Upper lobe of right lung (tissue), 1 donor: ENCODE measurements at places on chromosomes 6 and 20. TPM values are rescaled to one million over a fixed set of nuclear protein-coding genes. Genes with fewer than 3 reads are reported as not detected.

The SYTL3 gene
- 8.7 TPM for total RNA-seq

The FUT9 gene
- not detected for total RNA-seq

The PBX2 gene
- 100 TPM for total RNA-seq

The OVOL2 gene
- 6.7 TPM for total RNA-seq

The SIRPA gene
- 93.8 TPM for total RNA-seq

The RIMS4 gene
- 3.2 TPM for total RNA-seq

GRCh38 chr6:116027801-116028200 is 32.9 kb downstream of the FRK start:
- DNase-seq = no peak
- peaks cover 7% of the 10 kb centered on the region for H3K4me1 ChIP-seq
- H3K4me3 ChIP-seq = no peak overlapping the region
- H3K27ac ChIP-seq = no peak overlapping the region
- no peaks in the 10 kb centered on the region for H3K27me3 ChIP-seq

DNA sequence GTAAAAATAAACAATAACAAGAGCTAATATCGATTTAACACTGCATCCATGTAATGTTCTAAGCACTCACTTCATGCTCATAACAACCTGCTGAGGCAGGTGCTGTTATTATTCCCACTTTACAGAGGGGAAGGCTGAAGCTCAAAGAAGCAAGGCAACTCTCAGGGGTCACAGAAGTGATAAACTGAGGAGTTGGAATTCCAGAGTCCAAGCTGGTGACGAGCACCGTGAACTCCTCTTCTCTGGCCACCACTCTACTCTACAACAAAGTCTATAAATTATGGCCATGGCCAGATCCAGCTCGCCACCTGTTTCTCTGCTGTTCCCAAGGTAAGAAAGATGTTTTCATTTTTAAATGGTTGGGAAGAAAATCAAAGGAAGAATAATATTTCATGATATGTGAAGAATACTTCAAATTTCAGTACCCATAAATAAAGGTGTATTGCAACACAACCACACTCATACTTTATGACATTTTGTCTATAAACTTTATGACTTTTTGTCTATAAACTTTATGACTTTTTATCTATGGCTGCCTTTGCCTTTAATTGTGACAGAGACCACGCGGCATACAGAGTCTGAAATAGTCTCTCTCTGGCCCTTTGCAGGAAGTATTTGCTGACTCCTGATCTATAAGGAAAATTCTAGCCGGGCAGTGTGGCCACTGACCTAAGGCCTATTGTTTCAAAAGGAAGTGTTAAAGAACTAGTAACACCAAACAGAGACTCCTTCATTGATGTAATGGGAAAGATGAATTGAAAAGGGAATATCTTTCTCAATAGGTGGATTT is 113.2 kb upstream of the KCNG1 start:
- H3K36me3 ChIP-seq = no peaks in the 10 kb centered on the region
- DNase-seq = no peak
- H3K4me3 ChIP-seq = no peak overlapping the region
- no peaks in the 10 kb centered on the region for H3K27me3 ChIP-seq

DNA sequence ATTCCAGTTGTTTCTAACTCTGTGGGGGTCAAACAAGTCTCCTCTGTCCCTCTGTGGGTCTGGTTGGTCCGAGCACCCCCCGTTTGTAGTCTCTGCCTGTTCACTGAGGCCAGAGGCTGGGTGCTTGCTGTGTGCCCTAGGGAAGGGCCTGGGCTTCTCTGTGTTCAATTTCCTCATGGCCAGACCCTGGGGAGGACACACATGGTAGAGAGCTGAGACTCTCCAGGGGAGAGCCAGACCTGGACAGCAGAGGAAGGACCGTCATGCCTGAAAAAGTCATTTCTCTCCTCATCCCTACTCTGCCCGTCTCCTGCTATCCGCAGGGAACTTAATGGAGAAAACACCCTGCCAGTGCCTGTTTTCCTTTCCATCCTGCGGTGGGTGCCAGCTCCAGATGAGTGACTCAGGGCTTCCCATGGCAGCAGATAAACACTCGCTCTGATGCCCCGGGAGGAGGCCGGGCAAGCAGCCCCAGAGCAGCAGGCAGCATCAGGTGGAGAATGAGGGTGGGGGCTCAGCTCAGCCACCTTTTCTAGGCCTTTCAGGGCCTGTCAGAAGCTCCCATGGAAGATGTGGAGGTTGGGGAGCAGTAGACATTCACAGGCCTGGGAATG is 51.9 kb downstream of the SNAI1 start:
- peaks cover 20% of the 10 kb centered on the region for H3K4me1 ChIP-seq
- H3K4me3 ChIP-seq = no peak overlapping the region
- no peaks in the 10 kb centered on the region for H3K36me3 ChIP-seq
- H3K27me3 ChIP-seq = no peaks in the 10 kb centered on the region
- H3K27ac ChIP-seq = peak overlapping the region; percentile 66
- no peak for DNase-seq

GRCh38 chr6:168623736-168624135 is 182.8 kb downstream of the SMOC2 start:
- H3K27me3 ChIP-seq = no peaks in the 10 kb centered on the region
- no peak for DNase-seq
- no peaks in the 10 kb centered on the region for H3K4me1 ChIP-seq

GRCh38 chr6:2351807-2352431 is 106.5 kb upstream of the GMDS start:
- no peaks in the 10 kb centered on the region for H3K36me3 ChIP-seq
- H3K4me3 ChIP-seq = no peak overlapping the region
- H3K4me1 ChIP-seq = no peaks in the 10 kb centered on the region
- no peak overlapping the region for H3K27ac ChIP-seq
- no peak for DNase-seq

DNA sequence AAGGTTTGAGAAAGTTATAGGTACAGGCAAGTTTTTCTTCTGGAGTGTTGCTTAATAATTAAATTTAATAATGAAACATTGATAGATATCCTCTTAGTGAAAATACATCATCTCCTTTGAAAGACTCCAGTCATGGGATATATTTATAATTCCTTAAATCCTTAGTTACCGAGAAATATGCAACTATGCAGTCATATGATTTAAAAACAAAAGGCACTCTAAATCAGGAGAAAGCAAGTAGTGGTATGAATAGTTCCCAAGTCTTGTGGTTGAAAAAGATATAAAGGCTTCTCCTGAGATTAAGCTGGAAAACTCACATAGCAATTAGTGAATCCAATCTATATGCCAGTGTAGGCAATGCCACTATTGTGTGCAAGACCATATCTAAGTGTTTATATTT is 475.4 kb downstream of the EYS start:
- H3K36me3 ChIP-seq = no peaks in the 10 kb centered on the region
- H3K4me1 ChIP-seq = no peaks in the 10 kb centered on the region
- H3K27me3 ChIP-seq = no peaks in the 10 kb centered on the region

GRCh38 chr6:14945461-14946185 is 300.2 kb upstream of the JARID2 start:
- DNase-seq = no peak
- H3K27me3 ChIP-seq = no peaks in the 10 kb centered on the region
- H3K27ac ChIP-seq = no peak overlapping the region
- H3K4me3 ChIP-seq = no peak overlapping the region

DNA sequence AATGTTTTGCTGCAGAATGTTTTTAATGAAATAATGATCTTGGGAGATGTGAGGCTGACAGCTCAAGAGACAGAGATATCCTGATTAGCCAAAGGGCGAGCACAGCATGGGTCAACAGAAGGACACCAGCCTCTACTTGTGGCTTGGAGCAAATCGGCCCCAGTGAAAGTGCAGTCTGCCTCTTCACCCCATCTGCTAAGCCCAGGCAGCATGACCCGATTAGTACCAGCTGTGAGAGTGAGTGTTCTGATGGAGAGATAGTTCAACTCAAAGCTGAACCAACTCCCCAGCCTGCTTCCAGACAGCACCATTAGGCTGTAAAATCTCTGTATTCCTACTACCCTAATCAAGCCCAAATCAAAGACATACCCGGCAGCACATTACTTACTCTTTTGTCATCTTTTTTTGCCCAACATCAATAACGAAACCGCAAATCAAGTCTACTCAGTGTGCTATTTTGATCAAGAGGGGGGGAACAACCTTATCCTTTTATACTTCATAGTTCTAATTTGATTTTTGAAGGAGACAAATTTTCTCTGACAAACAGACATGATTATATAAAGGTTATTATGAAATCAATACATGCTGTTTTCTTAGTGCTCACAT is 514.1 kb upstream of the NRSN1 start:
- H3K4me3 ChIP-seq = no peak overlapping the region
- no peak overlapping the region for H3K27ac ChIP-seq
- no peaks in the 10 kb centered on the region for H3K27me3 ChIP-seq
